ENCODE measurements at places on chromosomes 7 and 10.

GRCh38 chr7:47380325-47381133 lies 201.4 kb downstream of the TNS3 start:
- DNase-seq: peak; percentile 13

DNA sequence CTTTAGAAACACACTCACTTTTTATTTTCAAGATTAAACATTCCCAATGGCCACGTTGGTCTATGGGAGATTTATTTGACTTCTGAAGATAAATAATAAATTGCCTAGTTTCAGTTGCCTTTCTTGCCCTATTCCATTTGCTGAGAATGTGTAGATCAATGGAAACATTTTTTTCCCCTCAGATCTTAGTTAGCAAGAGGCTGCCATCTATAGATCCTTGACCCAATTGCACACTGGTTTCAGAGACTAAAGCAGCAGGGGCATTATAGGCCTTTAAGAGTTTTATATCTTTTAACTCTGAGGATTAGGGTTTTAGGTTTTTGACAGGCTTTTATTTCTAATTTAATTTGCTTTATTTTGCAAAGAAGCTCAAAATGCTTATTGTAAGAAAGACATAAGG lies 163.2 kb upstream of the GPR26 start:
- DNase-seq: no peak

DNA sequence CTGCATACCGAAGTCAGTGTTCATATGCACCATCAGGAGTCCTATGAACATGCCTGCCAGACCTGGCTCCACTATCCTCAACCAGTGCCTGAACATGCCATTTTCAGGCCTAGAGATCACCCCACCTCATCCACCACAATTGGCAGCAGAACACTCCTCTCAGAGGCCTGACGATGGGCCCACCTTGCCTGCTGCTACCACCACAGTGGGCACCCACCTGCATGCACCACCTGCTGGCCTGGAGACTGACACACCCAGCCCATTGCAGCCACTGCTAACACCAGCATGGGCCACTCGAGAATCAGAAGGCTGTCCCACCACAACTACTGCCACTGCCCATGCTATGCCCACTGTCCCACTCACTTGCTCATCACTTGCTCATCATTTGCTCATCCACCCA lies 130.7 kb upstream of the FAM13C start:
- no peak for DNase-seq

GRCh38 chr7:101159696-101160674 lies 5.4 kb downstream of the VGF start:
- no peak for DNase-seq

- DNase-seq: no peak
These were observed 5.6 kb downstream of the BAG3 start for GRCh38 chr10:119656760-119657159.

GRCh38 chr7:28483112-28483511 lies 70.8 kb downstream of the CREB5 start:
- DNase-seq: no peak

GRCh38 chr10:70250961-70251680 lies 17.9 kb upstream of the PPA1 start:
- DNase-seq: no peak

DNA sequence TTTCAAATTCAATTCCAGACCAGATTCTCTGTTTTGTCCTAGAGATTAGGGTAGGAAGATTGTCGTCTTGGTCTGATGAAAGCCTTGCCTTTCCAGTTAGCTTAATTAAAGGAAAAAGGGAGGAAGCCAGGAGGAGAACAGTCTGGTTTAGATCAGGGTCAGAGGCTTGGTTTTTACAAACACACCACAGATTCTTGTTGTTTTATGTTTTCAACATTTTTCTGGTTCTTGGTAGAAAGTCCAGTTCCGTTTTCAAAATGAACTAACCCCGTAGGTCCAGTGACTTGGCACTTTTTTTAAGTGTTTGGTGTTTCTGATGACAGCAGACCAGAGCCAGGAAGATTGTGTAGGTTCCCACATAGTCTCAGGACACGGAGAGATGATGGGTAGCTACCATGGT lies 167.1 kb upstream of the INHBA start:
- DNase-seq: no peak

- no peak for DNase-seq
These were observed 37.2 kb downstream of the CYCS start for GRCh38 chr7:25087855-25088254.

- DNase-seq: no peak
These were observed 10.1 kb upstream of the CELF2 start for GRCh38 chr10:11007476-11008020.

- DNase-seq: no peak
These were observed 734.6 kb upstream of the SORCS1 start for GRCh38 chr10:107899075-107899474.

DNA sequence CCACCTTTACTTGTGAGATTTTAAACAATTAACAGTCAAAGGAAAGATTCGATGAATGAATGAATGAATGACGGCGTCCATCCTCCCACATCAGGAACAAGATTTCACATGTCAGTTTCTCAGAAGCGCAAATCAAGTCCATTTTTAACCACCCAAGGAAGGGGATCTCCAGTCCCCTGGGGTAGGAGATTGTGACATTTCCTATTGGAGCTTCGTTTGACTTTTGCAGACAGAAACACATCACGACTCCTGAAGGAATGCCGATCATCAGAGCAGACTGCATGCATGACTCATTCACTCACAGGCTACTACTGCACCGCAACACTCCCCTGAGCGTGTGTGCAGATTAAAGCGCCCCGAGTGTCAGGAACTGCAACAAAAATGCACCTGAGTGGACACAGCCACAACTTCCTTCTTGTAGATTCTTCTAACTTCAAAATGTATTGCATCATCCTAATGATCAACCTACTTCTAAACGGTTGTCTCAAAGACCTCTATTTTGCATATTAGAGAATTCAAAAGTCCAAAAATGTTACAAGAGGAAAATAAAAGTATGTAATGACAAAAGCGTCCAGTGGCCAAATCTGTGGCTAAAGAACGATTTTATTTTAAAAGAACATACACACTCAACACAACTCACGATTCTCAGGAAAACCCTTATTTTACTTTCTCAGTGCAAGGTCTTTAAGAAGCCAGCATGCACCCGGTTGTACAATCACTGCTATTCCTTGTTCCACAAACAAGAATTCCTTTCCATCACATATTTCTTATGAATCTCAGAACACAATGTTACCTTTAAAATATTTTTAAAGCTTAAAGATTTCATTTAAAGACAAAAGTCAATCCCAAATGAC lies 172.6 kb downstream of the FAM107B start:
- DNase-seq: no peak
